ENCODE measurements at places on chromosomes 3 and 15. TPM values are rescaled to one million over a fixed set of nuclear protein-coding genes. Genes with fewer than 3 reads are reported as not detected.
A peak's percentile ranks its signal among the peaks of the same experiment; 100 is the strongest.

GRCh38 chr15:60899322-60899966, 329.7 kb downstream of the RORA start:
- peaks cover 2% of the 10 kb centered on the region for H3K27me3 ChIP-seq
- no peak overlapping the region for H3K27ac ChIP-seq
- H3K4me3 ChIP-seq: no peak overlapping the region

- H3K4me3 ChIP-seq: no peak overlapping the region
- no peak for DNase-seq
- H3K27me3 ChIP-seq: no peaks in the 10 kb centered on the region
- H3K4me1 ChIP-seq: no peaks in the 10 kb centered on the region
Measured at GRCh38 chr3:143433787-143434378, 314.3 kb downstream of the CHST2 start.

DNA sequence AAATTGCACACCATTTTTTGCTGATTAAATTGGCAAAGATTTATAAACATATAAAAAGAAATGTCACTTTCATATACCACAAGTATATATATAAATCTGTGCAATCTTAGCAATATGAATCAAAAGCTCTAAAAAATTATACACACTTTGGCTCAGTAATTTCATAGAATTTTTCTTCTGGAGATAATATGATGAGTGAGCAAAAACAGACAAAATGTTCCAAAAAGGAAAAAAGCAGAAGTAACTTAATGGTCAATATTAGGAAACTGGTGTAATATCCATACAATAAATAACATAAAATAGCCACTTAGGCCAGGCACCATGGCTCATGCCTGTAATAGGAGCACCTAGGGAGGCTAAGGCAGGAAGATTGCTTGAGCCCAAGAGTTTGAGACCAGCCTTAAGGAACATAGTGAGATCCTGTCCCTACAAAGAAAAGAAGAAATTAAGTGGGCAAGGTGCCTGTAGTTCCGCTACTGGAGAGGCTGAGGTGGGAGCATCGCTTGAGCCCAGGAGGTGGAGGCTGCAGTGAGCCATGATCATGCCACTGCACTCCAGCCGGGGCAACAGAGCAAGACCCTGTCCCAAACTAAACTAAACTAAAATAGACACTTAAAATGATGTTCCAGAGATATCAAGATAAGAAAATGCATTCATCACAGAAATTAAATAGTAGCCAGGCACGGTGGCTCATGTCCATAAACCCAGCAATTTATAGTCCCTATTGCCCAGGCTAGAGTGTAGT, 52.1 kb downstream of the TFDP2 start:
- no peaks in the 10 kb centered on the region for H3K27me3 ChIP-seq
- no peaks in the 10 kb centered on the region for H3K36me3 ChIP-seq
- H3K27ac ChIP-seq: no peak overlapping the region
- H3K4me1 ChIP-seq: no peaks in the 10 kb centered on the region
- H3K4me3 ChIP-seq: no peak overlapping the region
- DNase-seq: no peak

The P2RY1 gene
- total RNA-seq: 0.44 TPM

GRCh38 chr15:64224511-64224910, 61.7 kb upstream of the PPIB start:
- peaks cover 30% of the 10 kb centered on the region for H3K36me3 ChIP-seq
- H3K4me1 ChIP-seq: peaks cover 15% of the 10 kb centered on the region
- H3K27ac ChIP-seq: no peak overlapping the region
- no peak overlapping the region for H3K4me3 ChIP-seq
- no peaks in the 10 kb centered on the region for H3K27me3 ChIP-seq
- DNase-seq: no peak

- H3K4me3 ChIP-seq: no peak overlapping the region
- H3K27me3 ChIP-seq: peaks cover 15% of the 10 kb centered on the region
- no peak overlapping the region for H3K27ac ChIP-seq
- no peak for DNase-seq
- H3K4me1 ChIP-seq: no peaks in the 10 kb centered on the region
Measured at GRCh38 chr15:80834906-80835305, 55.7 kb downstream of the CEMIP start.

GRCh38 chr3:183815951-183816475, 9.4 kb downstream of the MAP6D1 start:
- DNase-seq: no peak
- peaks cover 5% of the 10 kb centered on the region for H3K4me1 ChIP-seq
- H3K4me3 ChIP-seq: no peak overlapping the region

The IDH2 gene
- total RNA-seq: 291 TPM

The UBE3A gene
- 87.7 TPM for total RNA-seq

- no peak overlapping the region for H3K4me3 ChIP-seq
- H3K36me3 ChIP-seq: peaks cover 15% of the 10 kb centered on the region
- no peak for DNase-seq
Measured at GRCh38 chr3:119588112-119588511, 8.8 kb downstream of the ADPRH start.

The EFHB gene
- total RNA-seq: not detected

The SPTBN5 gene
- 0.16 TPM for total RNA-seq

GRCh38 chr15:77030928-77031375, 36.0 kb downstream of the PSTPIP1 start:
- DNase-seq: no peak
- peaks cover 43% of the 10 kb centered on the region for H3K4me1 ChIP-seq
- no peaks in the 10 kb centered on the region for H3K27me3 ChIP-seq
- H3K27ac ChIP-seq: peak overlapping the region; percentile 82

DNA sequence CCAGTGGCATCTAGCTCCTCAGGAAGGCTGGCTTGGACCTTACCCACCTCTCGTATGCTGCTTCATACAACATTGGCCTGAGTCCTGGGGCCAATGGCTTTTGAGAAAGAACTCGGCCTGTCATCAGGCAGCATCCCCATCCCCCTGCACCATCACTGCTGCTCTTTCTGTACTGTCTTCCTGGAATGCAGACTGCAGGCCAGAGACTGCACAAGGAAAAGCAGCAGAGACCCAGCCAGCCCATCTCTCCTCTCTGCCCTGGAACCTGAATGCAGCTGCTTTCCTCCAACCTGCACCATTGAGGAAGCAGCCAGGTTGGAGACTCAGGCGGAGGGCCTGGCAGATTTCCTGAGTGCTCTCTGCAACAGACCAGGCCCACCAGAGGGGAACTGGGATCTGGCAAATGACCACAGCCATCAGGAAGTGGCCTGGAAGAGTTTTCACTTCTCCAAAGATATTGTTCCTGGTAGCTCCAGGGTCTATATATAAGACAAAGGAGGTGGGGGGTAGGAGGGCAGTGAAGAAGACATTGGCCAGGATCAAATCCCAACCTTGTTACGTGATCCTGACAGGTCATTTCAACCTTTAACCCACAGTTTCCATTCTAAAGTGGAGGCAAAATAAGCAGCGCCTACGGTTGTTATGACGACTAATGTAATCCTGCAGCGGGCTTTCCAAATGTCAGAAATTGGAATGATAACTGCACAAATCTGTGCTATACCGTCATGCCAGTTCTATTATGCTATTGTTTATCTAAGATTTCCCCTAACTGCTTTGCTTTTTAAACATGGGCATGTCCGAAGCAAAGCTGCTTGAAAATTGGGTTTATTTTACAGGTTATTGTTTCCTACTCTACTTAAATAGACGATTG, 24.4 kb upstream of the RAB7A start:
- no peak for DNase-seq
- H3K27me3 ChIP-seq: peaks cover 7% of the 10 kb centered on the region
- no peaks in the 10 kb centered on the region for H3K36me3 ChIP-seq
- peaks cover 8% of the 10 kb centered on the region for H3K4me1 ChIP-seq

The PLA2G4E gene
- not detected for total RNA-seq

- DNase-seq: no peak
- H3K27me3 ChIP-seq: no peaks in the 10 kb centered on the region
- H3K4me3 ChIP-seq: no peak overlapping the region
- no peak overlapping the region for H3K27ac ChIP-seq
- peaks cover 10% of the 10 kb centered on the region for H3K4me1 ChIP-seq
Measured at GRCh38 chr3:183375787-183376186, 52.6 kb downstream of the MCF2L2 start.

- no peak overlapping the region for H3K27ac ChIP-seq
- H3K27me3 ChIP-seq: no peaks in the 10 kb centered on the region
- no peak for DNase-seq
- H3K36me3 ChIP-seq: peaks cover 31% of the 10 kb centered on the region
- peak overlapping the region; percentile 20 for H3K4me3 ChIP-seq
- peaks cover 60% of the 10 kb centered on the region for H3K4me1 ChIP-seq
Measured at GRCh38 chr15:60477164-60477563, 1.8 kb downstream of the ICE2 start.

The POLQ gene
- 35.5 TPM for total RNA-seq

DNA sequence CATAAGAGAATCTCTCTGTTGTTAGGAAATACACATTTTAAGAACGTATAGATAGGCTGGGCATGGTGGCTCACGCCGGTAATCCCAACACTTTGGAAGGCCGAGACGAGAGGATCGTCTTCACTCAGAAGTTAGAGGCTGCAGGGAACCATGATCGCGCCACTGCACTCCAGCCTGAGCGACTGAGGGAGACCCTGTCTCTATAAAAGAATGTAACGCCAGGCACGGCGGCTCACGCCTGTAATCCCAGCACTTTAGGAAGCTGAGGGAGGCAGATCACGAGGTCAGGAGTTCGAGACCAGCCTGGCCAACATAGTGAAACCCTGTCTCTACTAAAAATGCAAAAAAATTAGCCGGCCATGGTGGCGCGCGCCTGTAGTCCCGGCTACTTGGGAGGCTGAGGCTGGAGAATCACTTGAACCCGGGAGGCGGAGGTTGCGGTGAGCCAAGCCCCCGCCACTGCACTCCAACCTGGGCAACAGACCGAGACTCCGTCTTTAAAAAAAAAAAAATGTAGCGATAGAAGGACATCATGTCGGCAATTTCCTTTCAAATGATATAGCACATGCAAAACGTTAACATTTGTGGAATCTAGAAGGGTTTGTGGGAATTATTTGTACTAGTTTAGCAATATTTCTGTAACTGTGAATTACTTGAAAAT, 730 bp upstream of the RPL14 start:
- H3K36me3 ChIP-seq: peaks cover 29% of the 10 kb centered on the region
- H3K27me3 ChIP-seq: no peaks in the 10 kb centered on the region
- peak overlapping the region; percentile 84 for H3K27ac ChIP-seq

DNA sequence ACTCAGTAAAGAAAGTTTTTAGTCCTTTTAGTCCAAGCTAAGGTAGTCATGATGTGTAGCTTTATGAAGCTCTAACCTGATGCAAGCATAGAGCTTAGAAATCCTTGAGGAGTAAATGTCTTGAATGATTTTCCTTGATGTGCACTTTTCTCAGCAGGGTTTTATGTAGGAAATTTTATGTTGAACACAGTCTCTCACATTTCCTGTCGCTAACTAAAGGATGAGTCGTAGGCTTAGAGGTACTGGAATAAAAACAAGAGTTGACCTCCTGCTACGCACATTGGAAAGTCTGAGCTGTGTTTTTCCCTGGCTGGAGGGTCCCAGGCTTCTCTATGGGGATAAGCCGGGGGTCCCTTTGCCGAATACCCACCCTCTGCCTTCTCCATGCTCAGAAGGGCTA, 34.7 kb upstream of the ZPLD1 start:
- no peaks in the 10 kb centered on the region for H3K4me1 ChIP-seq
- peaks cover 3% of the 10 kb centered on the region for H3K27me3 ChIP-seq
- DNase-seq: no peak
- H3K27ac ChIP-seq: no peak overlapping the region
- H3K36me3 ChIP-seq: no peaks in the 10 kb centered on the region

The ANKRD34C gene
- not detected for total RNA-seq

The PPP1R14D gene
- total RNA-seq: not detected

DNA sequence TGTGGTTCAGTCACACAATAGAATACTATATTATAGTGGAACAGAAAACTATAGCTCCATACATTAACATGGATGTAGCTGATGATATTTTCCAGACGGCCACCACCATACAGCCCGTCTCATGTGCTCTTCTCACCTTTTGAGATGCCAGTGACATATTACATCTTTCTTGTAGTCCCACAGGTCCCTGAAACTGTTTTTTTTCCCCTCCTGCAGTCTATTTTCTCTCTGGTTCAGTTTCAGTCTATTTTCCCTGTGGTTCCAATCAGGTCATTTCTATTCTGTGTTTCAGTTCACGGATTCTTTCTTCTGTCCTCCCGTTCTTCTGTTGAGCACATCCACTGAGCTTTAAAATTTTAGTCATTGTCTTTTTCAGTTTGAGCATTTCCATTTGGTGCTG, 72.2 kb downstream of the PPCDC start:
- no peak overlapping the region for H3K4me3 ChIP-seq
- H3K36me3 ChIP-seq: peaks cover 2% of the 10 kb centered on the region
- H3K27me3 ChIP-seq: peaks cover 6% of the 10 kb centered on the region

The C3orf33 gene
- total RNA-seq: 0.60 TPM

DNA sequence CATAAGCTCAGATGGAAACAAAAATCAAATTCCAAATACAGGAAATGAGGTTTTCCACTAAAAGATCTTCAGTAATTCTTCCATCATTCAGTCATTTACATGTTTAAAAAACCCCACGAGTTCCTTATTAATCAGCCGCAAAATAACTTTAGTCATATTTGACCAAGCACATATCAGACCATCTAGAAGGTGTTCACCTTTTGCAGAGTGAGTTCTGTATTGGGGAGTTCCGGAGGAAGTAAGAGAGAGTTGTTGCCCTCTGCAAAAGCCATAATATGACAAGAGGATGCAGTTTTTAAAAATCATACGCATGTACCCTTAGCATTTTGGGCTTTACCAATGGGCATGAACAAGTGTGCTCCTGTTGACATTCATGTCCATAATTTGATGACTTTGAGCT, 61.6 kb downstream of the CCR1 start:
- peaks cover 2% of the 10 kb centered on the region for H3K27me3 ChIP-seq
- DNase-seq: no peak
- H3K27ac ChIP-seq: peak overlapping the region; percentile 35
- H3K4me3 ChIP-seq: no peak overlapping the region
- H3K4me1 ChIP-seq: peaks cover 32% of the 10 kb centered on the region

The PAQR5 gene
- not detected for total RNA-seq

- no peak overlapping the region for H3K4me3 ChIP-seq
- H3K27ac ChIP-seq: no peak overlapping the region
- peaks cover 2% of the 10 kb centered on the region for H3K4me1 ChIP-seq
- peaks cover 5% of the 10 kb centered on the region for H3K27me3 ChIP-seq
- no peaks in the 10 kb centered on the region for H3K36me3 ChIP-seq
- DNase-seq: no peak
Measured at GRCh38 chr3:98982351-98982750, 80.9 kb upstream of the DCBLD2 start.

The AGBL1 gene
- total RNA-seq: not detected

Measured in activated CD8-positive, alpha-beta T cell treated with anti-CD3 and anti-CD28 coated beads, Interleukin-2, amount 10 ng/mL, durations not matched to agents 7 days and 5 days (primary cell).